ENCODE measurements at places on chromosomes 7 and 10.

GRCh38 chr10:109992485-109992884, 15.3 kb upstream of the ADD3 start:
- no peak for DNase-seq

GRCh38 chr10:77874872-77875271, 51.7 kb downstream of the DLG5 start:
- no peak for DNase-seq

DNA sequence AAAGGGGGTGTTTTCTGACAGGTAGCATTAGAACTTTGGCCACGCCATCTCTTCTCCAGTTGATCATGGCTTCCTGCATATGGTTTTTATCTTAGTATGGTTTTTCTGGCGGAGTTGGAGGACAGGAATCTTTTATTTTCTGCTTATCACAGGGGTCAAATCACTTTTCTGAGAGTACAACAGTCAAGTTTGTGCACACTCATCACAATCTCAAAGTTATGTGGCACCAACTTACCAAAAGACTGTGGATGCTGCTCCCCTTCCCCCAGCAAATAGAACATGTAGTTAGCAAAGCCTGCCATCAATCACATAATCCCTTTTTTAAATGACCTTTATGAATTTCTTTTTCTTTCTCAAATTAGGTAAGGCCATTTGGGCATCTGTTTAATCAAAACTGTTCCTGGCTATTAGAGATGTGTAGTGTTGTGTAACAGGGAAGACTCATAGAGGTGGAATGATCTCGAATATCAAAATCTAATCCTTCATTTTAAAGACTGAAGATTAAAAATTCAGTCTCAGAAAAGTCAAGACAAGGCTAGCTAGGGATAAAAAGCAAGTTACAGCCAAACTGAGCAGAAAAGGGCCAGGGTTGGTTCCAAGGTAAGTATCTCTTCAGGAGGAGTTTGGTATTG, 3.8 kb upstream of the CH25H start:
- DNase-seq: no peak

GRCh38 chr7:140475747-140476333, 3.5 kb downstream of the MKRN1 start:
- DNase-seq: no peak

GRCh38 chr10:89419548-89419947, 5.2 kb downstream of the IFIT5 start:
- DNase-seq: no peak

GRCh38 chr7:105896407-105896911, 20.1 kb upstream of the ATXN7L1 start:
- DNase-seq: no peak

GRCh38 chr10:58359541-58359940, 24.7 kb downstream of the UBE2D1 start:
- DNase-seq: no peak

DNA sequence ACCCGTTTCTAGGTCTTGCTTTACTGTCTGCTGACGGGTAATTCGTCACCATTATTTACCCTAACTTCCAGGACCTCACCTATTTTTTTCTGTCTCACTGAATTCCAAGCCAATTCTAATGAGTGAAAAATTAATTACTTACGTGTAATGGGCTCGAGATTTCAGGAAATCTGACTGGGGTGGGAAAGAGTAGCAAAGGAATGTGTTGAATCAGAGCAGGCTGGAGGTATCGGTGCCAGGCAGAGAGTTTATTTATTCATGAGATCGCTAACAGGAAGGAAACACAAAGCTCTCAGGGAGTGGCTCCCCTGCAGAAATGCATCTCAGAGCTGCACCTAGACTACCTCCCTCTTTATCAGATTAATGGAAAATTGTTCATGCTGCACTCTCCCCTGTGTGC, 4.0 kb upstream of the DIP2C start:
- DNase-seq: no peak

- no peak for DNase-seq
Observed at GRCh38 chr7:64463636-64464375, 99.1 kb downstream of the ZNF680 start.

- DNase-seq: no peak
Observed at GRCh38 chr7:157373493-157373892, 36.7 kb downstream of the DNAJB6 start.

GRCh38 chr10:106107706-106108105, 1056.8 kb downstream of the SORCS1 start:
- no peak for DNase-seq

GRCh38 chr7:122628651-122629411, 70.1 kb downstream of the RNF133 start:
- DNase-seq: no peak

GRCh38 chr10:10613656-10614244, 403.9 kb upstream of the CELF2 start:
- DNase-seq: no peak

DNA sequence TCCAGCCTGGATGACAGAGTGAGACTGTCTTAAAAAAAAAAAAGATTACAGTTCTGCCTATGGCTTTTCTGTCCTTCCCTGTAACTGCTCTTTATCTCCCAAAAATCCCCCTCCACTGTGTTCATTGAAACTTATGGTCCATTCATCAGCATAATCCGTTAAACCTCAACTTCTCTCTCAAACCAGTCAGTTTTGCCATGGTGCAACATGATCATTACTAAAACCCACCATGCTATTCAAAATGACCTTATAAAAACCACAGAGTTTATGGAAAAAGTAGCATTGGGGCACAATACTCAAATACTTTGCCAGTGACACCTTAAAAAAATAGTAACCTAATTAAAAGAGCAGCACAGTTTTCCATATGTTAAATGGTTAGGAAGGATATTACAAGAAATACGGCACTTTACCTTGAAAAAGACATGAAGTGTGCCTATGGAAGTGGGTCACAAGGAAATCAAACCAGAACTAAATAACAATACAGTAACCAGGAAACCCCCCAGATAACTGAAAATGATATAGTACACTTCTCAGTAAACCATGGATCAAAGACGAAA, 74.0 kb upstream of the ST8SIA6 start:
- no peak for DNase-seq

DNA sequence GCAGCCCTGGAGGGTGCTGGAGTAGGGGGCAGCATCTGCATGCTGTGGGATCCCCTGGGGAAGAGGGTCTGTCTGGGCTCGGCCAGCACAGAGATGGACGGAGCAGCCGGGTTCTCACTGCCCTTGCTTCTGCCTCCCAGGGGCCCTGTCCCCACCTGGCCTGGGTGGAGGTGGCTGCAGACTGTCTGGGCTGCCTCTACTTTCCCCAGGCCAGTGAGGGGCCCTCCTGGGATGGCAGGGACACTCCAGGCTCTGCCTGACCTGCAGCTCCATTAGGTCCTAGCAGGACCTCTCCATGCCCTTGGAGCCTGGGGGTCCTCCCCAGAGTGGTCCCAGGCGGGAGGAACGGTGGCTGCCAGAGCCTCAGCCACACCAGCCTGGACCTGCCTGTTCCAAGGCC, 63.7 kb downstream of the PWWP2B start:
- DNase-seq: no peak

GRCh38 chr7:76369018-76369417, 10.2 kb upstream of the YWHAG start:
- no peak for DNase-seq

DNA sequence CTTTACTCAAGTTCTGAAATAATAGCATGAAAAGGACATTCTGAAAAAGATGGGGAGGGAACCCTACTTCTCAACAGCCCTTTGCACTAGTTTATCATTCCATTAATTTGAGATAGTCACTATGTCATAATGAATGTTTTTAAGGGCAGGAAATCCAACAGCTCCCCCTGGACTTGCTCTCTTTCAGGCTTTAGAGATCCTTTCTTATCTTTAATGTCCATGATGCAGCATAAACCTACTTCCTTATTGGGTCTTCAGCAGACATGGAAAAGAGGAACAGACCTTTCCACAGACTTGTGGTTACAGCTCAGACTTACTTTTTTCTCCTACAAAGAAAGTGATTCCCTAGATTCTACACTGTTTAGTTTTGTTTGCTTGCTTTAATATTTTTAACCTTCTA, 87.3 kb downstream of the IDE start:
- DNase-seq: no peak

GRCh38 chr10:7438196-7438986, 27.6 kb upstream of the SFMBT2 start:
- no peak for DNase-seq

- DNase-seq: no peak
Observed at GRCh38 chr7:136868496-136869000, at the start of gene CHRM2. Gene CHRM2, plus strand, starts transcription at chr7:136868652. Its CDS starts 146,214 bp downstream, at chr7:137014866.

DNA sequence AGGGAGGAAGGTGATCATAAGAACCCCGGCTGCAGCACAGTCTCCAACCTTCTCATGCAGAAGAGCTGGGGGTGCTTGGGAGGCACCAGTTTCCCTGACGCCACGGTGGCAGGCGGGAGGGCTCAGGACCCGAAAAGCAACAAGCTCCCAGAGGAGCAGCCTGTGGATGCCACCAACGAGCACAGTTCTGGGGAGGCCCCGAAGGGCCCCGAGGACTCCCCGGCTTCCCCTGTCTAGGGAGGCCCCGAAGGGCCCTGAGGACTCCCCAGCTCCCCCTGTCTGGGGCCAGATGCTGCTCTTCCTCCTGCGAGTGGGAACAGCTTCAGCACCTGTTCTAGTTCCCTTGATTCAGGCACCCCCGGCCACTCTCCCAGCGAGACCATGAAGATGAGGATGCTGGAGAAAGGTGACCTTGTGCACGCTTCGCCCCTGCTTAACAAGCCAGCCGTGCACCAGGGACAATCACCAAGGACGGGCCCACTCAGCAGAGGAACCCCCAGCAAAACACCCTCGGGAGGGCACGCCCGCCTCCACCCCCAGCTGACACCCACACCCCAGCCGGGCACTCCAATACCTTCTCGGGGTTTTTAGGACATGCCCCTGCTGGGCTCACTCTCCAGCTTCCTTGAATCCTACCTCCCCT, 112.5 kb downstream of the PTPRN2 start:
- no peak for DNase-seq

DNA sequence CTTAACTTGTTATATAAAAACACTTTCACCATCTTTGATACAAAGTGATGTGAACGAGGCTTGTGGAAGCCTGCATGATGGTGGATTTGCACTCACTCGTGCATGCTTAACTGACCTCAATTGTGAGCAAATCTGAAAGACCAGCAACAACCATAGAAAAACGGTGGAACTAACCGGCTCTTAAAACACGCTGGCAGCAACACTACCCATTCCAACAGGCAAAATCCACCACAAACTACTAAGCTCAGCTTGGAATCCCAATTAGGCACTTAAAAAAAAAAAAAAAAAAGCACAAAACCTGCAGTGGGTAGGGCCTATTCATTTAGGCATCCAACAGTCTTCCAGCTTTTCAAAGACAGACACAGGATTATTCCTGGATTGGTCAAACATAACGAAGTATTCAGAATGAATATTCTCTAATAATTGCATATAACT, 1.8 kb downstream of the GDI2 start:
- no peak for DNase-seq

GRCh38 chr10:70167246-70167645, 3.1 kb downstream of the SAR1A start:
- DNase-seq: no peak

GRCh38 chr7:142537760-142538159, 211.5 kb upstream of the PRSS1 start:
- no peak for DNase-seq

DNA sequence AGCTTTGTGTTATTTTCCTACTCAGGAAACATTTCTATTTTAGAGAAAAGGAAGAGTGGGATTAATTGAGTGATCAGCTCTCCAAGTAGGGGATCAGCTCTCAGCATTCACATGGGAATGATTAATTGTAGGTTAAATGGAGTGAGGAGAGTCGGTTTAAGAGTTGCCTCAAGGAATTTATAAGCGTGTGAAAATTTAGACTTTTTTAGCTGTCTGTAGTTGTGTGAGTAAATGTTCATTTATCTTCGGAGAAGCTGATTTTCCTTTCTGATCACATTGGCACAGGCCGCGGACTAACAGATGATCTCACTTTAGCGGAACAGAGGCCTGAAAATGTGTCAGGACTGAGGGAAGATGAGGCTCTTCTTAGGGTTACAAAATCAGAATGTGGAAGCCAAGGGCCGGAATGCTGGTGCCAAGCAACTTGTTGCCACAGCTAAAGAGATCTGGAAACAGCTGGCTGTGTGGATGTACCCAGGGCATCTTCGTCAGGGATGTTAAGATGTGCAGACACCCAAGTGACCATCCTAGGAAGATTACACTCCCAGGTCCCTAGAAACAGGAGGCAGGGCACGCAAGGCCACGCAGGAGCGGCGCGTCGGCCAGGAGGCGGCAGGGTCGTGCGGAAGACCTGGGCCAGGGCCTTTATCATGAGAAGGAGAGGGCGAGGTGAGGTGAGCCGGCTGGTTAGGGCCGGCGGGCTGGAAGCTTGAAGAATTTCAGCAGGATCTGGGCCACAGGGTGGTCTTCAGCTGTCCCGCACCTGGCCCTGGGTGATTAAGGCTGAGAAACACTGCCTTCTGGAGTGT, 35.1 kb upstream of the TTYH3 start:
- no peak for DNase-seq

GRCh38 chr7:151274936-151275812, 26.7 kb upstream of the SMARCD3 start:
- DNase-seq: no peak

GRCh38 chr10:113911113-113911512, 56.7 kb downstream of the NHLRC2 start:
- DNase-seq: no peak

DNA sequence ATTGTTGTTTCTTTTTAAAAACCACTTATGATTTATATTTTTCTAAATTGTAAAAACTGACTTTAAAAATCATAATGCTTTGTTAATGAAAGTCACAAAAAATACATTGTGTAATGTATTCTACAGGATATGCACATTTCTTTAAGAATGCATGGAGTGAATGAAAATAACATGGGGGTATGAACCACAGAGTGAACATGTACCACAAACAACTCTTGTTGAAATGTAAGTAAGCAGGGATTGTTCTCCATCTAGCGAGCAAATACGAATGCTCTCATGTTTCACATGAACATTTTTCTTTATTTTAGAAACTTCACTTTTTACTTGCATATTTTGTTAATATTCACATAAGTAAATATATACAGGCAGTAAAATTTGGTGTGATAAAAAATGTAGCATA, 35.6 kb upstream of the LAMB4 start:
- DNase-seq: no peak

GRCh38 chr7:69177941-69178494, 420.3 kb upstream of the AUTS2 start:
- DNase-seq: no peak

DNA sequence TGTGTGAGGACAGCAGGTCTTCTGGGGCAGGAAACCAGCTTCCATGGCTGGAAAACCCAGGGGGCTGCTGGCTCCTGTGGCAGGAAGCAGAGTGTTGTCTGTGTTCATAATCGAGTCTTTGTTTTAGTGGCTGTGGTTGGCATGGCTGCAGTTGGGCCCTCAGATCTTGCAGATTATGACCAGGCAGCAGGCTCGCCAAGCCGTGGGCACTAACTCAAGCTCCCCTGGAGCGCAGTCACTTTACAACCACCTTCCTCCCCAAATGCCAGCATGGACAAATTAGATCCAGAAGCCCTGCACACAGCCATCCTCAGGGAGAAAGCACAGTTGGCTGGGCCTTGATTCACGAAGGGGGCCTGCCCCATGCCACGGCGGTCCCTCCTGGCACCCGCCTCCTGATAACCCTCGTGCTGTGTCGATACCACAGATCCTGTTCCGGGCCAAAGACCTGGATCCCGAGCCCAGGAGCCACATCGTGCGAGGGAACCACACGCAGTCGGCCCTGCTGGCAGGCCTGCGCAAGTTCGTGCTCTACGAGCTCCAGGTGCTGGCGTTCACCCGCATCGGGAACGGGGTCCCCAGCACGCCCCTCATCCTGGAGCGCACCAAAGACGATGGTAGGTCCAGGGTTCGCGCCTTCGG, 552.5 kb upstream of the FOXK1 start:
- no peak for DNase-seq

GRCh38 chr7:136698231-136698630, 170.2 kb upstream of the CHRM2 start:
- no peak for DNase-seq

Data from stimulated activated CD8-positive, alpha-beta memory T cell treated with anti-CD3 and anti-CD28 coated beads, Interleukin-12 subunit alpha, Interleukin-12 subunit beta, amount 100 ng/mL, for 4 hours (primary cell).